Mucosa of descending colon (tissue), 3 donors: ENCODE measurements at places on chromosomes 3 and 15.

DNA sequence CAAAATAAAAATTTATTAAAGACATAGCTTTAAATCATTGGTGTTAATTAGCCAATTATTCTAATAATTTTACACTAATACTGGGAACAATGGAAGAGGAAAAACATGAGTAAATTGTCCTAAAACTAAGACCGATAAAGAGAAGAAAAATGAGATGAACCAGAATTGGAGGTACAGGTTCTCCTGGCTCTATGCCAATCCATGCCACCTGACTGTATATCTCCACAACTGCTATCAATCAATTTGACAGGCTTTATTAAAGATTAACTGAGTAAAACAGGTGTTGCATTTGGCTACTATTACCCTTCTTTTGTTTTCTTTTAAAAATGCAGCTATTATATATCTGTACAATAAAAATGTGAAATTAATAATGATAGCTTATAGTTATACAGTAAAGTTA, 850.0 kb downstream of the CADM2 start:
- no peak for DNase-seq

DNA sequence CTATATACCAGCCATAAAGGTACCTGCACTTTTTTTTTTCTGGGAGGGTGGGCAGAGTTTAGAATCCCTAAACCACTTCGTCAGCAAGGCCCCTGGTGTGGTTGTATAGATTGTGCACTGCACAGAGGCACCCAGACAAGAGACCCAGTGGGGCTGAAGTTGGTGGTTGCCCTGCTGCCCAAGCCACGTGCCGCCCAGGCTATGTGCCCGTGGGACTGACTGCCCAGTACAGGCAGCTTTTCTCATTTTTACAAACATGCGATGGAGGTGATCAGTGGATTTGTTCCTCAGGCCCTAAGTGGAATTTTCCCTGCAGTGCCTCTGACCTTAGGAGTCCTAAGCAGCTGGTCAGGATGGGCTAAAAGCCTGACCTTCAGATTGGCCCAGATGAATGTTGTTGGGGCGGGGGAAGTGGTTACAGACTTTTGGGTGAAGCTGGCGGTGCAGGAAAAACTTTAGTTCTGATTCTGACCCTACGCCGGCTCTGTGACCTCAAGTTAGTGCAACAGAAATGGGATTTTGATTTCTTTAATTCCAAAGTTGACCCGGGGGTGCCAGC, 34.9 kb upstream of the LIMD1 start:
- DNase-seq = no peak

DNA sequence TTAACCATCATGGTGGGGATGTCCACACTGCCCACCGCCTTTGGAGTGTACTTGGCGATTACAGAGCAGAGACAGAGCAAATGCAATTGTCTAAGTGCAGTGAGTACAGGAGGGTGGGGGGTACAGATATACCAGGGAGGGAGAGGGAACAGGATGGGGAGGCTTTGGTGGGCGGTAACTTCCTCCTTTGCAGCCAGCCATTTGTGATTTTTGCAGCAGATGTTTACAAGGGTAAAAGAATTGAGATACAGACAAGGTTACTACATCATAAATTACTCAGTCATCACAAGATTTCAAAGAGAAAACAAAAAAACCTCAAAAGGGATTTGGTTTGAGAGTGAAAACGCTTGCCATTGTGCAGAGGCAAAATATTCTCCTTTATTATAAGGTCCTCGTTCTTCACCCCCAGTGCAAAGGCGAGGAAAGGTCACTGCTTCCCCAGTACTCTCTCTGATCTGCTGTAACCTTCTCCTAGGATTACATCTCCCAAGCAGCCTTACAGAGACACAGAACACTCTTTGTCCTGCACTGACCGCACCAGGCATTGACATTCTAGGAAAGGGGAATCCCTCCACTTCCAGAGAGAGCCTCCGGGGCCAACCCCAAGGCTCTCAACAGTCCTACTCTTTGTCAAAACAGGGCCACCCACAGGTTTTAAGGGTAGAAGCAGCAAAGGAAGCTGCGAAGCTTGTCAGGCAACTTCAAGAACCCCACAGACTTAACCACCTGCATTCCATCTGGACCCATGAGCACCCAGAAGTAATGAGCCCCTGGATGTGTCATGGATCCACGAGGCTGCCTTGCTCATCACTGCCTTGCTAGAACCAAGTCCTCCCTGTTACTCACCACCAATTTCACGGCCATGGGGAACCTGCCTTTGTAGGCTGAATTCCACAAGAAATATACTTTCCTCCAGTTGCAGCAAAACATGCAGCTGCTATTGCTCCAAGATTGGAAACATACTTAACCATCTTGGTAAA, 117.3 kb downstream of the ADAMTS17 start:
- no peak for DNase-seq

DNA sequence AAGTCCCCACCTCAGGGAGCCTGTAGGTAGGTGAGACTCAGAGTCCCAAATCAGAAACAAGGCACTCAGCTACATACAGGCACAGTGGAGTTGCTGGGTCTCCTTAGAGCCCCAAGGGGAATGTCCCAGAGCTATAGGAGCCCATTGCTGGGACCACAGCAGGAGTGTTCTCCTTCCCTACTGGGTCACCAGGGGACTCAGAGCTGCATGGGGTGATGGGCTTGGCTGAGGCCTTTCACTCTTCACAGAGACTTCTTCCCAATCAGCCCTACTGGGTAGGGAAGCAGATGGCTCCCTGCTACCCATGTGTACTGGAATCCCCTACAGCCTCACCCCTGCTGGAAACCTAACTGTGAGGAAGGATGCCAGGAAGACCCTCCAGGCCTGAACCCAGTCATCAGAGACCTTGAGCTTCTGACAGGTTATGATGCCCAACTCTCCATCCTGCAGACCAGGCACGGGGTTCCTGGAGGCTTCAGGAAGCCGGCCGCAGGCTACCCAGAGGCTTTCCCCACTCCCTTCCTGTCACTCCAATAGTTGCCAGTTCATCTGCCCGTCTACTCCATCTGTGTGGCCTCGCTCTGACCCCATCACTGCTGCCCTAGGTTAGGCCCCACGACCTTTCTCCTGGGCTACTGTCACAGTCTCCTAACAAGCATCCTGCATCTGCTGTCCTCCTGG, 24.0 kb downstream of the RASGRF1 start:
- DNase-seq = no peak
